Ammon's horn (tissue), 1 donor: ENCODE measurements at places on chromosomes 5 and 9.

- DNase-seq, result no peak
Observed at GRCh38 chr5:56506211-56506965, 273.3 kb upstream of the ANKRD55 start.

DNA sequence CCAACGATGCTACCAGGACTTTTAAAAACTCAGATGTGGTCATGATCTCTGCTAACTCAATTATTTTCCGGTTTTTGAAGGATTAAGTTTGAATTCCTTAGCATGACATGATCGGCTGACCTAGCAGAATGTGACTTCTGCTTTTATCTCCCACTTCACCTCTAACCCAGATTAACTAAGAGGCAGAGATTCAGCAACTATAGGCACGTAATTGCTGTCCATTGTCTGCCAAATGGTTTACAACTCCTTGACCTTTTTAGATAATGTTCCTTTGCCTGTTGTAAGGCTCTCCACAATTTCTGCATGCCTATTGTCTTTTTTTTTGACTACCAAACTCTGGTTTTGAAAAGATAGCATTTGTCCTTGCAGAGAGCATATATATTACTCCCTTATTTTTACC lies 268.2 kb downstream of the BRINP1 start:
- DNase-seq, result no peak

DNA sequence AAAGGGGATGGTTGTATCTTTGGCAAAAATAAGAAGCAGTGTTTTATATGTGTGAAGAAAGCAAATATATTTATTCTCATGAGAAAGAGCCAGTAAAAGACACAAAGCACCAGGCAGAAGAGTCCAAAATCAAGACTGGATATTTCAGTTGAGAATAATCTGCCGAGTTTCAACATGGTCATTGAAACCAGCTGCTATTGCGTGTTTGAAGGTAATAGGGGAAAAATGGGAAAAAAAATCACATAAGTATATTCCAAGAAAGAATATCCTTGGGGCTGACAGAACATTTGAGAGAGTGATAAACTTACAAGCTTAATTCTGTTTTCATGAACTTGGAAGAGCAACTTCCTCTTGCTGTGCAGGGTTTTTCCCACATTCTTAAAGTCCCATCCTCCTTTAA lies 79.9 kb downstream of the ISOC1 start:
- DNase-seq, result no peak

GRCh38 chr9:136840877-136841645 lies 1.2 kb upstream of the AJM1 start:
- DNase-seq, result peak; percentile 91

GRCh38 chr9:129570450-129571297 lies 50.2 kb downstream of the C9orf50 start:
- DNase-seq, result peak; percentile 61

GRCh38 chr5:144864118-144864517 lies 693.4 kb downstream of the KCTD16 start:
- DNase-seq, result no peak

DNA sequence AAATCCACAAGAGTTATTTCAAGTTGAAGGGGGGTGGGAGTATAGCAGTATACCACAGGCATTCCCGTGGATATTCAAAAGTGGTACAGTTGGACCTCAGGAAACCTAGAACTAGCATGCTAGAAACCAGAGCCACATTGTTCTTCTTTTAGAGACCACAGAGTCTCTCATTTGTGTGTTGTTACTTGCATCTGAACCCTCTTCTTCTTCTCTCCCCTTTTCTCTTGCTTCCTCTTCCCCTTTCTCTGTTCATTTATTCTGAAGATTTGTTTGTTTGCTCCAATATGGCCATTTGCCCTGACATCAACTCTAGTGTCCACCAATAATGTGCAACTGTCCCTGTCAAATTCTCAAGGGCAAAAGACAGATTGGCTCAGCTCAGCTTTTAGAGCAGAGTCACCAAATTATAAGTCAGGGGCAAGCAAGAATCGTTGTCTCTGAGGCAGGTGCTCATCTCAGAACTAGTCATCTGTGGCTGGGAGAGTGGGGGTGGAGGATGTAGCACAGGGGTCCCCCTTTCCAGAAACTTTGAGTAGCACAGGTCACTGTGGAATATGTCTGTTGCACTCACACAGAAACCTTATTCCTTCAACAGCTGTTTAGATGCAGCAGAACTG lies 321.1 kb downstream of the ARRDC3 start:
- no peak for DNase-seq

DNA sequence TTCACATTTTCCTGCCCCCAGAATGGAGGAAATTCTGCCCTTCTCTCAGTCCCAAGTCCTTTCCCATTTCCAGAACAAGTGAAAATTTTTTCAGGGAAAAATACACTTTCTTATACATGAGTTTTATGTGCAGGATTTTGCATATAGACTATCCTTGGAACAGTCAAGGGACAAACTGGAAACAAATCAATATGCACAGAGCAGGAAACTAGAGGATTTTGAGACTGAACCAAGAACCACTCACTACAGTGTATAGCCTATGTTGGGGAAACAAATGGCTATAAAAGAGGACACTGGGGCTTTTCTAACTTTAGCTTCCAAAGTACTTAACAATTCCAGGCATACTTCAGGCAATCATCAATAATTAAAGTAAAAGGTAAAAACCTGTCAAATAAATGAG lies 1036.1 kb upstream of the ARRDC3 start:
- no peak for DNase-seq

DNA sequence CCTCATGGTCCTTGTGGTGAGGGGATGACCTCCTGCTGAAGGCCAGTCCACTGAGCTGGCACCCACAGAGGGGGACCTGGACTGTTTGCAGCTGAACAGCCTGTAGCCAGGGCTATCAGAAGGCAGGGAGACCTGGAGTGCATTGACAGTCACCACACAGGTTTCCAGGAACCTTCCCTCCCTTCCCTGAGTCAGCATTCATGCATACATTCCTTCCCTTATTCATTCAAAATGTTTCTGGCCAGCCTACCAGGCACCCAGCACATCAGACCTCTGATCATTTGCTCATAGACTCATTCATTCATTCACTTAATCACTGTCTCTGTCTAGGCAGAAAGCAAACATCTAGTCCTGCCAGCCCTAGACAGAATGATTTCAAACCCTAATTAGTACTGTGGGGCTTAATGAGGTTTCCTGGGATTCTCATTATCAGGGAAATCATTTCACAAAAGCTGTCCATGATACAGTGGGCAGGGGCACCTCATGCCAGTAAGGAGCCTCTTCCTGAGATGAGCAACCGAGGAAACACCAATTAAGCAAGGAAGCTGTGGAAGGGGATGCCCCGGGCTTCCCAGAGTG lies 110.1 kb upstream of the PPP1R26 start:
- no peak for DNase-seq

DNA sequence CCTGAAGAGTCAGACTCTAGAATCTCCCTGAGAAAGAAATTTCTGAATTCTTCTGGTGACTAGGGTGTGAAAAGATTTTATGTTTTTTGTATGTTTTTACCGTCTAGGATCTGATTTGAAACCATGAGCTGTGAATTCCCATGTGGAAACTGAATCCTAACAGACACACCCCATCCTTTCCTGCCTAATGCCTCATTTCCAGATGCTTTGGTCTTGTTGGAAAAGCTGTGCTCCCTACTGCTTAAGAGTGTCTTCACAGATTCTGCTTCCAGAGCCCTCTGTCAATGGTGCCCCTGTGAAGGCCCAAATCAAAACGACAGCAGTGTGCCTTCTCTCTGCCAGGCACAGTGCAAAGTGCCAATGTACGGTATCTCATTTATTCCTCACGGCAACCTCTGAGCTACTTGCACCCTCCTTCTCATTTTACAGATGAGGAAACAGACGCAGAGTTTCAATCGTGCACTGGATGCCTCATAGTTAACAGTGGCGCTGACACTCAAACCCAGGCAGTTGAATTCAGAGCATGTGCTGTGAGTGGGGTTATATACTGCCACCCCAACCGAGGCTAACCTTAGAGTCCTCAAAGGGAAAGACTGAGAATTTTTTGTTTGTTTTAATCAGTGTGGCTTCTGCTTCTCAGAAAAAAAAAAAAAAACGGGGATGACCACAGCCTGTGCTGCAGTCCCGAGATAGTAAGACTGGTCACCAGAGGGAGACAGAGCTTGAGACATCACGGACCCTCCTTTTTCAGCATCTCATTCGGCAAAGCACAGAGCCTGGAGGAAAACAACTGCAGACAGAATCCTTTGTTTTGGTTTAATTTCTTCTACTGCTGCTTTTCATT lies 188.4 kb downstream of the SNCAIP start:
- DNase-seq, result peak; percentile 79

DNA sequence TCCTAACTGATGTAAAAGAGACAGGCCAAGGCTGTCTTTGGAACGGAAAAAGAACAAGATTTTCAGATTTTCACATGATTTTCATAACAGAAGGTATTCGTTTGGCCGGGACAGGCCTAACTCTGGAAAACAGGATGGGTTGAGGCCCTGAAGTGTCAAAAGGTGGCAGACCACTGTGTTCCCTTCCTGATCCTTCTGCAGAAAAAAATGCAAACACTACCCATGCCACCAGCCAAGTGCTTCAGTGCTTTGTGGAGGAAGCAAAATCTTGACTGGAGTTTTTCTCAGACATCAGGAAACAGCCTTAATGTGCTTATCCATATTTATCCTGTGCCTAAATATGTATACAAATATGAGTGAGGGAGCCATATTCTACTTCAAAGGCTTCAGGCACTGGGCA lies 113.5 kb upstream of the IL6ST start:
- DNase-seq, result no peak

- DNase-seq, result no peak
Observed at GRCh38 chr5:133977161-133977787, 8.8 kb upstream of the C5orf15 start.

- no peak for DNase-seq
Observed at GRCh38 chr5:137344723-137345322, 154.3 kb downstream of the SPOCK1 start.

- DNase-seq, result no peak
Observed at GRCh38 chr5:1763548-1763911, 36.1 kb downstream of the MRPL36 start.

DNA sequence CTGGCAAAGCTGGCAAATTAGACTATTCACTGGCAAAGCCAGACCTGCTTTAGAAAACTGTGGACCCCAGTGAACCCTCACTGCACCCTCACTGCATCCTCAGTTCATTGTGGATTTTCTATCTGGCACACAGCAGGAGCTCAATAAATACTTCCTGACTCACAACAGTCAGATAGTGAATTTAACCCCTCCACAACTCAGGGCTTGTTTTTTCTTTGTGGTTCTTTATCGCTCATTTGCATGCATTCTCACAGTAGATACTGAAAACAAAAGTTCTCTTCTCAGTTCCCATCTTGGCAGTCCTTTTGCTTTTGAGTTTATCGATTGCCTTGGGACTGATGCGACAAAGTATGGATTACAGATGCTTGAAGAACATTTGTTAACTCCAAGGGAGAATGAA lies 99.8 kb downstream of the ACTL7B start:
- no peak for DNase-seq

GRCh38 chr5:167665841-167666375 lies 625.5 kb upstream of the WWC1 start:
- DNase-seq, result no peak

- DNase-seq, result peak; percentile 31
Observed at GRCh38 chr5:40486437-40487275, 193.1 kb upstream of the PTGER4 start.

GRCh38 chr9:22052376-22052945 lies 43.4 kb upstream of the CDKN2B start:
- DNase-seq, result peak; percentile 58

DNA sequence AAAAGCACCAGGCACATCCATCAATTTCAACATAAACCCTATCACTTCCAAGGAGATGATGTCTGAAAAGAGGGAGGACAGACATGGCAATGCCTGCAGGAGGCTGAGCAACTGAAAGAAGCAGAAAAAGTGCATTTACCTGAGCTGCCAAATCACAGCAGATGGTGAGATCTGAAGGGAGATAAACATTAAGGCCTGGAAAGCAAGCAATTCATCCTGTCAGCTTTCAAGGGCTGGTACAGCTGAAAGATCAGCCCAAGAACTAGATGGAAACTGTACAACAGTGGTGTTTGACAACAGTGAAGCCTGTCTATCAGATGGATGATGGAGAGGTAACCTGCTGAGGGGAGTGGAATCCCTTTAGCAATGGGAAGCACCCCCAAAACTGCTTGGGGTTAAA lies 433.2 kb upstream of the ZNF608 start:
- DNase-seq, result no peak

GRCh38 chr9:137593176-137593575 lies 2.9 kb upstream of the ZMYND19 start:
- no peak for DNase-seq

- DNase-seq, result no peak
Observed at GRCh38 chr5:65866837-65867521, 59.4 kb upstream of the ERBIN start.

GRCh38 chr5:179805070-179805528 lies 1.6 kb downstream of the MGAT4B start:
- DNase-seq, result no peak

GRCh38 chr9:1469996-1470395 lies 419.8 kb downstream of the DMRT2 start:
- DNase-seq, result no peak

DNA sequence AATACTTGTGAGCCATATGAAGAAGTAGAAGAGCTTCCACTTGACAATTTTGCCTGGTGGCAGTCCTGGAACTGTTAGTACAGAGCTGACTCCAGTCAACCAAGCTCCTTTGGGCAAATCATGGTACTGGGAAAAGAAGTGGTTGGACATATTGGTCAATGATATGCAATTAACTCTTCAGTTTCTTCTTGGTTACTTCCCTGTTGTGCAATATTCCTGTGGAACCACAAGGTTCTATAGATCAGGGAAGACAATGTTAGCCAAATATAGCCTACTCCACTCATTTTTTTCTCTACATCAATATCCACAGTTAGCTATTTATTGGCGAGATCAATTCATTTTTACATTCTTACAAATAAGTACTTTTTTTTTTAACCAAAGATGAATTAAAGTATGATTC lies 14.4 kb upstream of the GDA start:
- no peak for DNase-seq

DNA sequence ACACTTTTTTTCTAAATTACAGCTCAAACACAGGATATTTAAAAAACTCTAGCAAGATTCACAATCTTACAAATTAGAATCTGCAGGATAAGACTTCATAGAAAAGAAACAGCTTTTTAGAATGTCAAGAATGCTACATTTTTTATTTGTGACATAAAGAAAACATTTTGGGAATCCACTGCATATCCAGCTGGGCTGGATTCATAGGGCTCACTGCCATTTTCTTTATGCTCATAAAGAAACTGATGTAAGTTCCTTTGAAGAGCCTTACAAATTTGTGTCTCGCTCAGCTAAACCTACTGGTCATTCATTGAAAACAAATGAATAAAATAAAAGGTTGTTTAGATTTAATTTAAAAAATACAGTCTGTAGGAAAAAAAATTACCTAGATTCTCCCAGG lies 332.3 kb downstream of the TRPM3 start:
- DNase-seq, result no peak
